ENCODE measurements at places on chromosomes 11 and 22.

GRCh38 chr11:33480626-33481025 is 220.0 kb downstream of the C11orf91 start:
- DNase-seq = no peak

GRCh38 chr11:107590460-107591377 is at the start of gene ELMOD1:
Gene ELMOD1 (plus strand): TSS chr11:107591147. CDS start chr11:107618190, 27,043 bp downstream.
- DNase-seq = peak; percentile 48

DNA sequence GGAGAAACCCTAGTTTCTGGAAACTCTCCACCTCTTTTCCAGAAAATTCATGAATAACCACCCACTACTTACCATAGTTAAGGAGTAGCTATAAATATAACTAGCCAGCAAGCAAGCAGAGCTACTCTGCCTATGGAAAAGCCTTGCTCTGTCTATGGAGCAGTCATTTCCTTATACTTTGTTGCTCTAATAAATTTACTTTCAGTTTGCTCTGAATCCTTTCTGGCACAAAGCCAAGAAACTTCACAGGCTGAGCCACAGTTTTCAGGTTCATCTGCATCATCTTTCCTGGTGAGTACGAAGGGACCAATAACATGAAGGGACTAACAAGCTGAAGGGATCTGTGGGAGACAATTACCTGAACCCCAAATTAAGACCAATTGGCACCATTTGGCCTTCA is 4.6 kb downstream of the OR4C45 start:
- DNase-seq = no peak

- DNase-seq = no peak
Measured at GRCh38 chr11:68024508-68024907, 6.0 kb upstream of the NDUFS8 start.

DNA sequence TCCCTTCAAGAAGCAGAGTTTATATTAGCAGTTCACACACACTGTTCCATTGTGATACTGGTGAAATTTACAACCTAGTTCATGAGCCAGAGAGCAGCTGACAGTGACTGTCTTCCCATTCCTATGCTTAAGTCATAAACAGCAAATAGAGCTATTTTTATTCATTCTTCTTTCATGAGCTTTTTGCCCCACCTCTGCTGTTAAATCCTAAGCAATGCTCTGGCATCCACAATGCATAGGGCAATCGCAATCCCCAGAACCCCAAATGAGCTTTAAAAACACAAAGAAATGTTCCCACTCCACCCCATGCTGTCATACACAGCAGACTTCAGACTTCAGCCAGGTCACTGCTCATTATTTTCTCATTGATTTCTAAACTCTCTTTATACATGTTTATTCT is 307.5 kb downstream of the ETS1 start:
- DNase-seq = no peak
